ENCODE measurements at places on chromosomes 6 and 20.

- DNase-seq = no peak
These were observed 60.0 kb upstream of the PBOV1 start for GRCh38 chr6:138278326-138278725.

GRCh38 chr6:40510442-40510841 is 76.7 kb downstream of the LRFN2 start:
- DNase-seq = no peak

- DNase-seq = no peak
These were observed 15.7 kb upstream of the EZR start for GRCh38 chr6:158834675-158835385.

DNA sequence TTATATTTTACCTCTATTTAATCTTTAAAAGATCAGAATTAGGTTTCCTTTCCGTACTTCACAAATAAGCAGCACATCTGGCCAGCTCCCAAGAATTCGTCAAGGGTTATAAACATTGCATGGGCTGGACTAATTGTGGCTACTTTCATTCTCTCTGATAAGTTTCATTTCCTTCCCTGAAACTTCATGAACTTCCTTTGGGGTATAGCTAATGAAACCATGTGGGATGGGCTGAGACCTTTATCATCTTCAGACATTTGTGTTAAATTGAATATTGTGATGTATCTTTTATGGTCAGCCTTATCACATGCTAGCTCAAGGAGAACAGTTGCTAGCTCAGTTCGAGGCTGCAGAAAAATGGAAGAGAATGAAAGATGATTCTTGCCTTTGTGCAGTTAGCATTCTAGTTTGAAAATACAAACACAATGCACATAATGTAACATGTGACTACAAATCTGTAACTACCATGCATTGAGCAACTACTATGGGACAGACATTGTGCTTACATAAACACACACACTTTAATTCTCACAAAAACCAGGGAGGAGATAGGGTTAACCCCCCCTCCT is 1.7 kb upstream of the GMPR start:
- no peak for DNase-seq

DNA sequence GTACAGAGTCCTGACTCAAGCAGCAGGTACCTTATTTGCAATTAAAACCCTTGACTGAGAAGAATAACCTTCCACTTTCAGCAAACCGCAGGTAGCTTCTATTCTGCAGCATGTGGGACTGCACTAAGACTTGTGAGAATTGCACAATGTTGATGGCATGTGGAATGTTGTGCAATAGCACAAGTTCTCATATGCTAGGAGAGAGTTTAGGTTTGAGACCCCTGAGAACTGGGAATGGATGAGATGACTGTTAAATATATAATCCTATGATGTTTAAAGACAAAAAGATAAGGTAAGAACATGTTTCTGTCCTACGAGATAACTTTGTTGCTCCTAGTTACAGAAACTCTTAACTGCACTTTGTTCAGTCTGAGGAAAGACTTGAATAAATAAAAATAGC is 194.6 kb downstream of the OTOR start:
- no peak for DNase-seq

- no peak for DNase-seq
These were observed 4.2 kb upstream of the NTSR1 start for GRCh38 chr20:62704341-62704948.

DNA sequence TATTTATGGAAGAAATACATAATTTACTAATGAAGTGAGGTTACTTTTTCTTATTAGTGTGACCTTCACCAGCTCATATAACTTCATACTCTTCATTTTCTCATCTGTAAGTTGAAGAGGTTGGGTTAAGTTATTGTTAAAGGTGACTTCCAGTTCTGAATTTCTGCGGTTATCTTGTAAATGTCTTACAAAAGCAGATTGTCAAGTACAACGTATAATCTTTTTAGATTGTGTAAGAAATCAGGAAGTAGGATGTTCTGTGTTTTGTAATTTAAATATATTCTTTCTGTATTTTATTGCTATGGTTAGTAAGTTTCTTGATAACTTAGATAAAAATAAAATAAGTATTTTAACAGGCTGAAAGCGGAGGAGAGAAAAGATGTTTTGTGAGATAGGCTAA is 12.0 kb downstream of the WTAP start:
- no peak for DNase-seq

DNA sequence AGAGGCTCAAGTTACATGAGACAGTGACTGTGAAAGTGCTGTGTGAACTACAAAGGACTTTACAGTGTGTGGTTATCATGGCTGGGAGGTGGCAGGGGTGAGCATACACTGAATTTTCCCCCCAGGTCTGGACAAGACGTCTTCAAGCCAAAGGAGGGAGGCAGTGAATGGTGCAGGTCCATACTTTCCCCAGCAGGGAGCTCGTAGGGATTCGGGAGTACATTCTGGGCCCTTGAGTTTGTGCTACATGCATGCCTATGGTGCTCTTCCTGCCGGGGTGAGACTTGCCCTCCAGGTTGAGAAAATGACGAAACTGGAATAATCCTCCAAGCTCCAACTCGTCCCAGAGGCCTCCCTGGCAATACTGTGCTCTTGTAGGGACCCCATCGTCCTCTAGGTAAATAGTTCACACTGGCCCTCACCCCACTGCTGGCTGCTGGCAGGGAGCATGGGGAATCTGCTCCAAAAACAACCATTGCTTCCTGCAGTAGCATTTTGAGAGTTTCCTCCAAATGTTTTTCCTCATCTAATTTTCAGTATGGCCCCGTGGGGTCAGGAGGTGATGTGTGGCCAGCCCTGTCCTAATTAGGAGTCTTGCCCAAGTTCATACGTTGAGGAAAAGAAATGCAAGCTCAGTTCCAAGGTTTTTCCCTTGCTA is 57.6 kb downstream of the ZNF831 start:
- DNase-seq = no peak

DNA sequence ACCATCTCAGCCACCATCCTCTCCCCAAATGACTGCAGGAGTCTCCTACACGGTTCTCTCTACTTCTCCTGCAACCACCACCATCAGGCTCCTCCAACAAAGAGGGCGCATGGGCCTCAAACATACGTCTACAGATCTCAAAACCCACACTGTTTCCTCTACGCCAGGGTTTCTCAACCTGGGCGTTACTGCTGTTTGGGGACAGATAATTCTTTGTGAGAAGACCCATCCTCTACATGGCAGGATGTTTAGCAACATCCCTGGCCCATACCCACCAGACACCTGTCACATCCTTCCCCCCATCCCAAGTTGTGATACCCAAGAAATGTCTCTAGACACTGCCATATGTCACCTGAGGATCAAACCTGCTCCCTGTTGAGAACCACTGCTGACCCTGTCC is 45.0 kb downstream of the ELMO2 start:
- DNase-seq = no peak

DNA sequence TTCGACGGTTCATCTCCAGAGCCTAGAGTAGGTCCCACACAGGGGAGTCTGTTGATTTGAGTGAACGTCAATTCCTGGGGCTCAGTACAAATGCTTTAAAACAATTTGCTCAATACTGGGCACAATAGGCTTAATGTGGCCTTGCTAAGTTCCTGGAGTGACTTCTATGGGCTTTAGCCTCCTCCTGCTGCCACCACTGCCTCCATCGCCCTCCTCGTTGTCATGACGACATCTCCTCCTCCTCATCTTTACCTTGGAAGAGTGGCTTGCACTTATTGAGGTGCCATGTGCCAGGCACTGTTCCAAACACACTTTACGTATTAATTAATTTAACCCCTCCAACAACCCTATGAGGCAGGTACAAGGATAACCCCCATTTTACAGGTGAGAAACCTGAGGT is 11.8 kb upstream of the ZMYND8 start:
- no peak for DNase-seq

GRCh38 chr20:11497545-11497944 is 420.1 kb upstream of the BTBD3 start:
- no peak for DNase-seq

GRCh38 chr6:128240024-128240428 is 280.4 kb downstream of the PTPRK start:
- no peak for DNase-seq

- no peak for DNase-seq
These were observed 50.7 kb downstream of the NOX3 start for GRCh38 chr6:155404937-155405336.

GRCh38 chr20:52534616-52535015 is 343.0 kb upstream of the ZFP64 start:
- no peak for DNase-seq

DNA sequence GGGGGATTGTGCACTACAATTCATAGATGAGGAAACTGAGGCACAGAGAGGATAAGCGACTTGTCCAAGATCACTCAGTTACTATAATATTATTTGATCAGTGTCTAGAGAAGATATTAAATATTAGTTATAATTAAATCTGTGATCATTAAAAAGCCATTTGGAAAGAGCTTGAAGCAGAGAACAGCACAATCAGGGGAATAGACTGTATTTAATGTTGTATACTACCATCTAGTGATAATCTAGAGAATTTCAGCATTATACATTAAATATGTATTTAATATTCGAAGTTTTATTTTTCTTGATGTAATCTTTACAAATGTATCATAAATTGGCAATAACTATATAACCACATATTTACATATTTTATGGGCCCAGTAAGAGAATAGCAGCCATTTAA is 20.1 kb upstream of the MTCL3 start:
- DNase-seq = no peak

- no peak for DNase-seq
These were observed 9.2 kb downstream of the PPP1R3G start for GRCh38 chr6:5094327-5094726.

- no peak for DNase-seq
These were observed 1.4 kb upstream of the EEF1E1 start for GRCh38 chr6:8103726-8104125.

GRCh38 chr6:43804550-43805223 is 34.7 kb downstream of the VEGFA start:
- DNase-seq = no peak

DNA sequence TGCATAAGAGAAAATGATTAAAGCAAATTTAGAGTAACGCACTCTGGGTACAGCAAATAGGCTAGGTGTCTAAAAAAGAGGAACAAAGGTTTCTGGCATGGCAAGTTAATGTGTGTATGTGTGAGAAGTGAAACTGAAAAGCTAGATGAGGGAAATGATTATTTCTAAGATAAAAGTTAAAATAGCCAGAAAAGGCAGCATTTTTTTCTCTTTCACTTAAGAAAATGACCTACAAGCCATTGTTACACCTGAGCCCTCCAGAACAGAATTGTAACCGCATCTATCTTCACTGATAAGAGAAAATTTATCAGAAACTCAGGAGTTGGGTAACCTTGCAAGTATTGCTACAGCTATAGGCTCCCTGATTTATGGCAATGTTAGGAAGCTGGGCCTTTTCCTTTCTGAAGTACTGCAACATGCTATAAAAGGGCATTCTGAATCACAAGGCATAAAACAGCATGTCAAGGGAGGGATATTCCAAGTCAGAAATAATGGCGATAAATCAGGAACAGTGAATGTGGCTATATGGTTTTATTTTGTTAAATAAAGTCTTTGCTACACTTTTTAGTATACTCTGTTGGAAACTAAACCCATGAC is 395.3 kb downstream of the TBC1D32 start:
- DNase-seq = no peak

- no peak for DNase-seq
These were observed 86.2 kb upstream of the ARID1B start for GRCh38 chr6:156691018-156691417.

- DNase-seq = no peak
These were observed 2.3 kb upstream of the BMP6 start for GRCh38 chr6:7723554-7723953.

DNA sequence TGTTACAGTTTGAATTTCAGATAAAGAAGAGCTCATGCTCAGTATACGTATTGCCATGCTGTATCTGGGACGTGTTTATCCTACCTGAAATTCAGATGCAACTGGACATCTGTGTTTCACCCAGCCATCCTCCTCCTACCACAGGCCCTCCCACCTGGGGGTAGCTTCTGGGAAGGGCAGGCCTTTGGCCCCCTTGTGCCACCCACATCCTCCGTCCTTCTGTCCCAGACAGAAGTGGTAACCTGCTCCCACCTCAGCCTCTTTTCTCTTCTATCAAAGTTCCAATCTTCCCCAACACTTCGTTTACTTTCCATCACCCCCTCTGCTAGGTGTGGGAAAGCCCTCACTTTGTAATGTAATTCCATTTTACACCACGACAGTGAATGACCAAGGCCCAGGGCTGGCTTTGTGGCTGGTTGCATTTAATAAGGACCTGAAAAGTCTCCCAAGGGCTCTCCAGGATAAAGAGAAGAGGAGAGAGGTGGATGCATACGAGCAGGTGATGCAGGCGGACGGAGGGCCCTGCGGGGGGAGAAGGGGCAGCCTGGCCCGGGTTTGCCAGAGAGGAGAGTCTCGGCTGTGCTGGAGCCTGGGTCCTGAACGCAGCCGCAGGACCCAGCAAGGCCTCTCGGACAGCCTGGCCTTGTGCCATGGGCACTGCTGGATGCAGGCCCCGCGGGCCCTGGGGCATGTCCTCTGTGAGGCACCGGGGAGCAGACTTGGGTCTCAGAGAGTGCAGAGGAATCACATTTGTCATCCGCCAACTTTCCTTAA is 98.4 kb downstream of the PSMB1 start:
- DNase-seq = no peak

DNA sequence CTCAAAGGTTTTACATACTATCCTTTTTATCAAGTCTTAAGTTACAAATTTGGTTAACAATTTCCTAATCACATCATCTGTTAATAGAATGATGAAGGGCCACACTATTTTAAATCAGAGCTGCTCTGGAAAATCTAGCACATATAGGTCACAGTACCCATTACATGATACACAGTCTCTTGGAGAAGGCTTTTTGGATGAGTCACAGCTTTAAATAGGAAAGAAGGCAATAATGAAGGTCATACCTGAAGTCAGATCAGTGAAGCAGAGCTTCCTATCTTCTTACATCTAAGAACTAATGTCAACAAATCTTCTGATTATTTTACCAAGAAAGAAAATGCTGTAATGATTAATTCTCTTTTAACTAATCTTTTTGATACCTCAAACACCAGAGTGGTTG is 248.5 kb downstream of the BTBD9 start:
- no peak for DNase-seq

DNA sequence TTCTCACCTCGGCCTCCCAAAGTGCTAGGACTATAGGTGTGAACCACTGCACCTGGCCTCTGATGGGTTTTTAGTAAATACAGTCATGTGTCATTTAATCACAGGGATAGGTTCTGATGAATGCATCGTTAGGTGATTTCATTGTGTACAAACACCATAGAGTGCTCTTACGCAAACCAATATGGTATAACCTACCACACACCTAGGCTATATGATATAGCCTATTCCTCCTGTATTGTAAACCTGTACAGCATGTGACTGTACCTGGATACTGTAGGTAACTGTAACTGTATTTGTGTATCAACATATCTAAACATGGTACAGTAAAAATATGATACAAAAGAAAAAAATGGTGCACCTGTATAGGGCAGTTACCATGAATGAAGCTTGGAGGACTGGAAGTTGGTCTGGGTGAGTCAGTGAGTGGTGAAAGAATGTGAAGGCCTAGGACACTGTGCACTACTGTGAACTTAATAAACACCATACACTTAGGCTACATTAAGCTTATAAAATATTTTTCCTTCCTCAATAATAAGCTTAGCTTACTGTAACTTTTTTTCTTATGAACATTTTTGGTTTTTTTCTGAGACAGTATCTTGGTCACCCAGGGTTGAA is 10.0 kb downstream of the BICRAL start:
- no peak for DNase-seq

Measured in activated T-cell treated with anti-CD3 and anti-CD28 coated beads for 1 hour (primary cell).